MG63 (cell line): ENCODE measurements at places on chromosomes 12 and 14.

GRCh38 chr14:92861856-92862745 is 60.8 kb upstream of the CHGA start:
- no peak for DNase-seq

- DNase-seq, result peak; percentile 73
Measured at GRCh38 chr12:67155863-67156262, 113.3 kb upstream of the CAND1 start.

GRCh38 chr12:52918351-52918750 is 13.5 kb upstream of the KRT8 start:
- DNase-seq, result no peak

- DNase-seq, result no peak
Measured at GRCh38 chr12:120412421-120412820, 25.5 kb upstream of the COX6A1 start.

GRCh38 chr12:93741659-93742109 is 64.5 kb downstream of the CRADD start:
- peak; percentile 28 for DNase-seq

GRCh38 chr14:38931969-38932652 is 170.9 kb downstream of the SEC23A start:
- no peak for DNase-seq

GRCh38 chr12:91636721-91637120 is 454.1 kb upstream of the DCN start:
- DNase-seq, result no peak

- DNase-seq, result no peak
Measured at GRCh38 chr12:53807322-53807860, 55.6 kb upstream of the CISTR start.

DNA sequence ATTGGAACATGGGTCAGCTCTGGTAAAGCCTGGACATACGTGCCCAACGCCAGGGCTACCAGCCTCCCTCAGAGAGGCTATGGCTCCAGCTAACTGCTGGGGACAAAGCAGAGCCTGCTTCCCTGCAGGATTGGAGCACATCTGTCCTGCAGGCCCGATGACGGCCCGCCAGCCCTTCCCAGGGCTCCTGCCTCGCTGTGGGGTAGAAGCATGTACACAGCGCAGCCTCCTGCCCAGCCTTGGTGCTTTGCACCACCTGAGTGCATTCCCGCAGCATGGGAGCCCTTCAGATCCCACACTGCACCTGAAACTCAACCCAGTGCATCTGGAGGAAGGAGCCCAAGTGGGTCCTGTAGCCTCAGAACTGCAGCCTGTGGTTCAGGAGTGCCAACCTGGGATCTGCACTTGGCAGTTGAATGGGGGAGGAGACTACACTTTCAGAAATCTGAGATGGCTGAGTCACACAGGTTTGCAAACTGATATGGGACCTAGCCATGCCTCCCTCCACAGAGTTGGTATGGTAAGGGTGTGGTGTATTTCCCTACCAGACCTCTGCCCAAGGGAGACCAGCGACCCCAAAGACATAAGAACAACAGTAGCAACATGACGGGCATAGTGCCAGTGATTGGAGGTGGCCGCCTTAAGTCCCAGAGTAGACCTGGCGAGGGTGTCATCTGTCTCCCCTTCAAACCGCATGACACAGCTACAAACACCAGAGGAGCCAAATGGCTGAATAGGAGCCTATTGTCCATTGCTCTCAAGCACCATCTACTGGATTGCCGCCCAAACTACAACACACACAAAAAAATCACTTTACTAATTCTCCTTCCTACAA is 273.9 kb upstream of the MIS18BP1 start:
- DNase-seq, result peak; percentile 8

DNA sequence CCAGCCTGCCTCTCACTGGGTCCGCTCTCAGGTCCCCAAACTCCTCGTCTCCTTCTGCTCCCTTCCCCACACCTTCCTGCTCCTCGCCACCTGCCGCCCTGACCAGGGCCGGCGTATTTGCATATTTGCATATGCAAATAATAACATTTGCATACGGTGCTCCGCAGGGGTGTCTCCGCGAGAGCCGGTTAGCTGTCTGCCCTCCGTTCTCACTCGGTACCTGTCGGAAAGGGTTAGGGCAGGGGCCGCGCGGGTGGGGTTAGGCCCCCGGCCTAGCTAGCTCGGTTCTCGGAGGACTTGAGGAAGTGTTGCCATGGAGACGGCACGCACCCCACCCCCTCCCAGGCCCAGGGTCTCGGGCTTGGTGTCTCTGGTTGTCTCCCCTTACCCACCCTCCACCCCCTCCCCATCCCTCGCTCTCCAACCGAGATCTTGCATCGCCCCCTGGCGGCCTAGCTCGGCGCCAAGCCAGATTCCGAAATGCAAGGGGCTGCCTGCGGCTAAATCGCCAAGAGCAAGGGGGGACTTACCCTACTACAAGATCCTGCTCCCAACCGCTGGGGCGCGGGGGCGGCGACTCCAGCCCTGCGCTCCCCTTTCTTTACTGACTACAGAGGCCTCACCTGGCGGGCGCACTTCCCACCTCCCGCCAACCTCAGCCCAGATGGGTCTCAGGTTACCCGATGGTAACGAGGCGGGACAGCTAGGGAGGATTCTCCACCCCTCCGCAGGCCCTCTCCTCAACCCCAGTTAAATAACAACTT is 8.1 kb downstream of the STAC3 start:
- no peak for DNase-seq

GRCh38 chr12:53964315-53964713 is 8.6 kb upstream of the HOXC11 start:
- no peak for DNase-seq

GRCh38 chr12:92779902-92780301 is 77.1 kb downstream of the PLEKHG7 start:
- DNase-seq, result no peak

DNA sequence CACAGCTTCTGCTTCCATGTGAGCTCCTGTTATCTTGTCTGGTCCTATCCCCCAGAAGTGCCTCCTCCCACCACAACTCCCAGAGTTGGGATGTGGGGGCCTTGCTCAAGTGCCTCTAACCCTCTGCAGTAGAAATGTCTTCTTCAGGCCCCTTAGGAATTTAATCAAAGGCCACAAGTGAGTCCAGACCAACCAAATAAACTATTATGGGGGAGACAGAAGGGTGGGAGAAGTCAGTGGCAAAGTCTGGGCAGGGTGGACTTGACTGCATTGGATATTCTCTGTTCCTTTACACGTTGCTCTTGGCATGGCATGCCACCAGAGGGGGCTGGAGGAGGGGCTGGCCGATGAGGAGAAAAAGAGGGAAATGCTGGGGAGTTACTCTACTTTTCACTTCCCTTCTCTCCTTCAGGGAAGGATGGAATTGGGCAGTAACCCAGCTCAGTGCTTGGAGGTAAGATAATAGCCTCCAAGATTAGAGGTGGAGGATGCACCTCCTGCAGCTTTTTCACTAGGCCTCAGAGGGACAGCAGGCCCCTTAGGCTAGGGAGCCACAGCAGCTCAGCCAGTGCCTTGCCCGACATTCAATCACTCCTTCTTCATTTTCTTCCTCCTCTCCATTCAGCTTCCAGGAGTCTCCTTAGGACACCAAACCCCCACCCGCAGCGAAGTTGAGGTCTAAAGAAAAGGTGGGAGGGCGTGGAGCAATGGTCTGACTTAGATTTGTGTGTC is 1.2 kb upstream of the AP1G2 start:
- no peak for DNase-seq

DNA sequence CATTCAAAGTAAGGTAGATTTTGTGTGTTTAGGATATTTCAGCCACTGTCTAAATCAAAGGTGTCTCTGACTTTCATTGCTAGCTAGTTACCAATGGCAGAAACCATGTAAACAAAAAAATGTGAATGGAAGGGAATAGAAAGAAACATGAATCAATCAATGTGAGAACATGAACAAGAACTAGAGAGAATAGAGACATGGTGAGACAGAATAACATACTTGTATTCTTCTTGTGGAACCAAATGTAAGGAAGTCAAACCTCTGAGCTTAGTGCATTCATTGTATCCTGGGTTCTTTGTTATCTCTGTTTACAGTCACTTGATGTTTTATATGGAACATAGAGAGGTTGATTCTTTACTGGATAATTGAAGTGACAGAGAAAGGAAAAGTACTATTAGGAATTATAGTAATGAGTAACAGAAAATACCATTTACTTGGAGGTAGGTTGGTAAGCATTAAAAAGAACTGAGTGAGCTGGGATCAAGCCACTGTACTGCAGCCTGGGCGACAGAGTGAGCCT is 2.6 kb upstream of the WNK1 start:
- DNase-seq, result no peak

DNA sequence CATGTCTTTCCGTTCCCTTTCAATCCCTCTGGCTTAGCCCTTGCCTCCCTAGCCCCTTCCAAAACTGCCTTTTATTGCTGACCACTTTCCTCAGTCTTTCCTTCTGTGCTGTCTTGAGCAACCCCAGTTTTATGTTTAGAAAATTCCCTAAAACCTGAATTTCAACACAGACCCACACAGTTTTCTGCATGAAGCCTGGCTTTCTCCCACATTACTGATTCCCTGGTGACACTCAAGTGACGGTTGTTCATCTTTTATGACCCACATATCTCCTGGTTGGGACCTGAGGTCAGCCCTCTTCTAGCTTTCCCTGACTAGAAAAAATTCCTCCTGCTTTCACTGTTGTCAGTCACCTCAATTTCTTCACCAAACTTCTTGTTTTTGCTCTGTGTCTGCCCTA is 21.0 kb downstream of the FGD4 start:
- no peak for DNase-seq

- no peak for DNase-seq
Measured at GRCh38 chr12:86663716-86664115, 407.5 kb upstream of the MGAT4C start.

- DNase-seq, result no peak
Measured at GRCh38 chr12:286531-287300, 24.1 kb upstream of the SLC6A13 start.

GRCh38 chr12:108367436-108367835 is 28.3 kb upstream of the CMKLR1 start:
- peak; percentile 25 for DNase-seq

GRCh38 chr14:95886366-95887056 is 9.9 kb downstream of the TUNAR start:
- no peak for DNase-seq

- no peak for DNase-seq
Measured at GRCh38 chr12:1927051-1927680, 8.7 kb upstream of the CACNA2D4 start.

DNA sequence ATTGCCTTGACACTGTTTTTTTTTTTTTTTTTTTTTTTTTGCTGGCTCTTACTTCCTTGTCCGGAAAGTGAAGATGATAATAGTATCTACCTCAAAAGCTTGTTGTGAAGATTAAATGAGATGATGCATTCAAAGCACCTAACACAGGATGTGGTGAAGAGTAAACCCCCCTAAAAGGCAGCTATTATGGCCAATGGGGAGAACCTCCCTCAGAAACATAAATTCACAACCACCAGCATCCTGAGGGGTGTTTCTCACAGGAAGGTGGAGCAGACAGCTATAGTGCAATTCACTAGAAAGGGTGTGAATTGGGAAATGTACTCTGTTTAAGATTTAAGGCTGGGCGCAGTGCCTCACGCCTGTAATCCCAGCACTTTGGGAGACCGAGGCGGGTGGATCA is 85.4 kb upstream of the CRY1 start:
- DNase-seq, result no peak

DNA sequence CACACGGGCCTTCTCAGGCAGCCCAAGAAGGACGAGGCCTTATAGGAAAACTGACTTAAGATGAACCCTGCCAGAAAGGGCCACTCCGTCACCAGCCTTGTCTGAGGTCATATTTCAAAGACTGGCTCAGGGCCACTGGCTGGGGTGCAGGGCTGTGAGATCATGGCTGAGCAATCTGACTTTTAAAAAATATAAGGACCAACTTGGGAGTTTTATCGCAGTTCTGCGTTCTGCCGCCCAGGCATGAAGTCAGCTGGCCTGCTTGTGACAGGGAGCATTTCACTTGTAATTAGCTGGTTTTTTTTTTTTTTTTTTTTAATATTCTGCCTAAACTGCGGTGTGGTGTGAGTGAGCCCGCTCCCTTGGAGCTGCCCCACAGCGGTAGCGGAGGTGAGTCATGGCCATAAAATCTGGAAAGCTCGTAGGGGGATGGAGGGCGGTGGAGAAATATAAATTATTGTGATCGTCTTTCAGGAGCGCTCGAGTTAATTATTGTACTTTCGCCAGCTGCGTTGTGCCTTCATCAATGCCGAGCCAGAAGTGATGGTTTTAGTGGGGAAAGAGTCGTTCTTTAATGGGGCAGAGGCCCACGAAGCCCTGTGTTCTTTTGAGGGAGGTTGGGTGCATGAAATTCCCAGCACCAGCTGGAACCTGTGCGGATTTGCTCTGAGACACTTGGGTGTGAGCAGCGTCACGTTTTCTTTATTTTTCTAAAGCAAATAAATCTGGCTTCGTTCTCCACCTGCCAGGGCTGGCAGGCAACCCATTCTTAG is 231.9 kb downstream of the C12orf75 start:
- peak; percentile 81 for DNase-seq

GRCh38 chr12:43694879-43695278 is 63.7 kb downstream of the PUS7L start:
- no peak for DNase-seq

GRCh38 chr12:108750526-108750925 is 19.2 kb upstream of the CORO1C start:
- peak; percentile 15 for DNase-seq

DNA sequence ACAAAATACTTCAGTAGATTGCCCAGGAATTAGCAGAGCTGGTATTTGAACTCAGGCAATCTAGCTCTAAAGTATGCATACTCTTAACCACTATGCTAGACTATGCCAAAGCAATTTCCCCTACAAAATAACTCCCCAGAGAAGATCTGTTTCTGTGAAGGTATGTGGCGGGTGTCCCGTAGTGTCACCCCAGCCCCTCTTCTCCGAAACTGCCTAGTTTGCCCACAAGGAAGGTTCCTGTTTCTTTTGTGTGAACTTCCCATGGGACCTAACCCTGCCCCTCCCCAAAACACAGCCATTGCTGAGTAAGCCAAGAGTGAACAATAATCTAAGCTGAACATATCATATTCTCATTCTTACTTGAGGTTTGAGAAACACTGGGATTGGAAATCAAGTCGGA is 15.5 kb upstream of the RAP1B start:
- DNase-seq, result no peak

DNA sequence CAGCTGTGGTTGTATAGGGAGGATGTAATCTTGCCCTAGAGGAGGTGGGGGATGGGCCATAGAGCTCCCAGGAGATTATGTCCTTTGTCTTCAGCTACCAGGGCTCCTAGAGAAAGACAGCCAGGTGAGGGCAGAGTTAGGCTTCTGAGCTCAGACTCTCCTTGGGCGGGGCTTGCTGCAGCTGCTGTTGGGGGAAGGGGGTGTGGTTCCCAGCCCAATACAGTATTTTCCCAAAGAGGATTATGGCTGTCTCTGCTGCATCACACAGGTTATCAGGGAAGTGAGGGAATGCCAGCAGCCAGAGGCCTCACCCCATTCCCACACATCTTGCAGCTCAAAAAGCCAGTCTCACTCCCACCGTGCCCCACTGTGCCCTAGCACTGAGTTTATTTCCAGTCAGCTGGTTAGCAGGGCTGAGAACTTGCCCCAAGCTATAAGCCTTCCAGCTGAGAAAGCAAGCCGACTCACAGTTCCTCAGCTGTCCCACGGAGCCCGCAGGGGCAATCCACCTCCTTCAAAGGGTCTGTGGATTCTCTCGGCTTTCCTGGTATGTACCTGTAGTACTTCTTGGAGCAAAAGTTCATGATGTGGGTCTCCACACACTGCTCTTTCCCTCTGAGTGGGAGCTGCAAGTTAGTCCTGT is 217.3 kb upstream of the CPNE8 start:
- DNase-seq, result no peak
